ENCODE measurements at places on chromosomes 5 and 9.

GRCh38 chr5:151270599-151270998 lies 17.6 kb downstream of the GM2A start:
- no peak for DNase-seq

DNA sequence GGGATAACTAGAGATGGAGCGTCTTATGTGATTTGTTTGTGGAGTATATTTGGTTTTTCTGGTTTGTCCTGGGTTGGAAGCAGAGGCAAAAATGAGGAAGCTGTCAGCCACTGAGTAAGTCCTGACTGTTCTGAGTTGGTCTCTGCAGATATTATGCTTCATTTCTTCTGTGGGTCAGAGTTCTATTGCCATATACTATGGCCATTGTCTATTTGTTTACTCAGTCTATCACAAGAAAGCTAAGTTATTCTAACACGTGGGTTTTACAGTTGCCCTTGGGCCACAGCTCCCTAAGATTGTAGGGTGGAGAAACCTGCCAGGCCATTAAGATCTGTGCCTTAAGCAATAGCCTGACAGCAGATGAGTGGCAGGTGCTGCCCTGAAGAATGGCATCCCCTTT lies 3.0 kb upstream of the CTSV start:
- no peak for DNase-seq

GRCh38 chr5:33433303-33434240 lies 7.2 kb upstream of the TARS1 start:
- no peak for DNase-seq

GRCh38 chr5:68032216-68032762 lies 183.3 kb upstream of the PIK3R1 start:
- DNase-seq: no peak

- no peak for DNase-seq
These were observed 204.7 kb downstream of the ARHGEF28 start for GRCh38 chr5:73830646-73831045.

GRCh38 chr9:38685535-38685934 lies 34.4 kb downstream of the FAM240B start:
- DNase-seq: no peak

DNA sequence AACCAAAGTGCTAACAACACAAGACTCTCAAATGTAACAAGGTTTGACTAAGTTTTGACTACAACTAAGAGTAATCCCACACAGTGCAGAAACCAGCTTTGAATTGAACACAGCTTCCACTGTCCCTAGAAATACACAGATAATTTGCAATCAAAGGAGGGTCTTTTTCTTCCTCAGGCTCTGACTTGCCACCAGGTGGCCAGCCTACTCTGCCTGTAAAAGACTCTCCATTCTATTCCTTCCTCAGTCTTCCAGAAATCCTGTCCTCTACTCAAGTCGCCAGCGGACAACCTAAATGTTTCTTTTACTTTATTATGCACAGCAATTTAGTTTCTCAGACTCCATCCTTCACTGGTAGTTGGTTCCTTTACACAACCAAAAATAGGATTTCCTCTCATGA lies 32.2 kb upstream of the MCTP1 start:
- DNase-seq: no peak

GRCh38 chr5:152560512-152561137 lies 155.5 kb upstream of the NMUR2 start:
- no peak for DNase-seq

DNA sequence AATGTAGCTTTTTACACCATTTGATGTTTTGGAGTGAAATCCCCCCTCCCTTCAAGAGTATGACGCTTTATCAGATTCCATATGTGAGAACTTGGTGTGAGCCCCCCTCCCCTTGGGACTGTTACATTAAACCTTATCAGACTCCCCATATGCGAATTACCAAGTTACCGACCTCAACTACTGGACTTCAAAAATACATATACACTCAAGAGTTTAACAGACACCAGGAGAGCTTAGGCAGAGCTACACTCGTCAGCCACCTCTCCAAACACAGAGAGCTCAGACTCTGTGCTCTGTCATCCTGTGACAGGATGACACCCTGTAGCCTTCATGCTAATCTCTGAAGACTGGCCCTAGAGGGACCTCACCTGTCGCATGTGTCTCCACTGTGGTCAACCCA lies 50.2 kb downstream of the FAM114A2 start:
- no peak for DNase-seq

GRCh38 chr9:80502306-80502705 lies 930.5 kb downstream of the TLE4 start:
- DNase-seq: no peak

DNA sequence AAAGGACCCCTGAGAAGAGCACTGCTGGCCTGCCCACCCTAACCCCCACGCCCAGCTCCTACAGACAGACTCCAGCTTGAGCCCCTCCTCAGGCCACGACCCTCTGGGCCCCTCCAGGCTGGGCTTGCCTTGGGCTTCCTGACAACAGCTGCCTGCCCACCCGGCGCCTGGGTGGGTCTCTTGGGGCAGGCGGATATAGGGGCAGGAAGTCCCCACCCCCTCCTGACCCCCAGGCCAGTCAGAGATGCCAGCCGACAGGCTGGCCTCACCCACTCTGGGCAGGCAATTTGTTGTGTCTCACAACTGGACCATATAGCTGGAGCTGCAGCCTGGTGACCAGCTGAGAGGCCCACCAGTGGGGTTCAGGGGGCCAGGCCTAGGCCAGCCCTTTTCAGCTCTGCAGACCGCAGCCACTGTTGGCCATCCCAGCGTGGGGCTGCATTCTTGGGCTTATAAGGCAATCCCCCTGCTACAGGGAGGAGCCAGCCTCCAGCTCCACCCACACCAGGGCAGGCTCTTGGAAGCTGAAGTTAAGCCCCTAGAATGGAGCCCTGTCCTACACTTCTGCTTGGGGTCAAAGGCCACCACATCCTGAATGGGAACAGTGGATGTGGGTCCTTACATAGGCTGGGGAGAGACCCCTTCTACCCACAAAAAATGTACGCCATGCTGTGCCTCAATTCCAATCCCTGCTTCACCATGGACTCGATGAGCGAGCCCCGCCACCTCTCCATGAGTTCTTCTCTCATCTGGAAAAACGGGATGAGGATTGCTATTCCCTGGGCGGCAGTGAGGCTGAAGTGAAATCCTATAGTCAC lies 2.0 kb downstream of the PDLIM7 start:
- no peak for DNase-seq

- DNase-seq: no peak
These were observed 23.6 kb upstream of the PDE4D start for GRCh38 chr5:59917121-59917520.

DNA sequence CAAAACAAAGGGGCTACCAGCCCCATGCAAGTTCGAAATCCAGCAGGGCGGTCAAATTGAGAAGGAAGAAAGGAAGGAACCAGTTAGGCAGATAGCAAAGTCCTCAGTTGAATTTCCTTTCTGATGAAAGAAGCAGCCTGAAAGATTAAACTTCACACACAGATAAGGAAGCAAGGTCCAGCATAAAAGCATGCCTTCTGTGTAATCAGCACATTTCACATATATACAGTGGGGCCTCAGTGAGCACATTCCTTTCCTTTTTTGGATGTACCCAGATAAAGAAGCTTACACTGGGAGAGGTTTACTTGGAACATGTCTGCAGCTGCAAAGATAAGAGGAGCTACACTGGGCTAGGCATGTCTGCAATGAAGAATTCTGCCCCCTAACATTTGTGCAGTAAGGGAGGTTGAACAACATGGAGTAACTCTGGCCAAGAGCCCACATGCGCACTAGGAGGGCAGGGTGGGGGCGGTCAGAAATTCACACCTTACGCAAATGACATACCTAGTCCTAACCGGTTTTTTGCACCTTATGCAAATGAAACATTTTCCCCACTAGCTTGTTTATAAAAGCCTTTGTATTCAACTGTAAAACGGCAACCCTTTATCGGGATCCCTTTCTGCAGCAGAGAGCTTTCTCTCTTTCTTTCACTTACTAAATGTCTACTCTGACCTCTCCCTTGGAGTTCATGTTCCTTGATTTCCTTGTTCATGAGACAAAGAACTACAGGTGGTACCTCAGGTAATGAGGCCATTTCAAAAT lies 149.7 kb upstream of the FBXL17 start:
- DNase-seq: no peak

GRCh38 chr9:86201474-86202337 lies 57.8 kb downstream of the C9orf153 start:
- DNase-seq: no peak

- DNase-seq: no peak
These were observed 224.9 kb downstream of the SNX18 start for GRCh38 chr5:54742417-54742891.

DNA sequence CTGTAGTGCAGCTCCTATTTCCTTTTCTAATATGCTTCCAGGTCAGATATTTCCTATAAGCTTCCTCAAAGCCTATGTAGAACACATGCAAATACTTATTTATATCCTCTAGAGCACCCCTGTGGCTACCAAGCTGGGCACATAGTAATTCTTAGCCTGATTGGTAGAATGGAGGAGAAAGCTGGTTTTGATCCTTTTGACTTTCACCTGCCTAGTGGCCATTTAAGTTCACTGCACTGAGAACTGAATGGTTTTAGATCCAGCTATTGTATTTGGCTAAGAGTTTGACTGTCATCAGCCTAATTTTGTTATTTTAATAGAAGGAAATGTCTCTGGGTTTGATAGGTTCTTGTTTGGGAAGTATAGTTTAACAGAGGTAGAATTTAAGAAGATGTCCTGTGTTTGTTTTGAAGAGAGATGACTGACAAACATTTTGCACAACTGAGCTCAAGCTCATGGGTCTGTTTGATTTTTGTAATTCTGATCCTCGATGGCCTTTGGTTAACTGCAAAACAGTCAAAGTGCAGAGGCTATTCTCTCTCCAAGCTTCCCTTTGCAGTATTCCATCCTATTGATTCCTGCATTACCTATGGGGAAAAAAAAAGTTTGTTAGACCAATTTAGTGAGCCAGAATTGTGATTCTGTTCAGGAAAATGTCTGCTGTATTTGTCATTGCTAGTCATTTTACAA lies 85.4 kb downstream of the KCNN2 start:
- DNase-seq: no peak

GRCh38 chr5:178576591-178577351 lies 13.4 kb downstream of the COL23A1 start:
- DNase-seq: no peak

- no peak for DNase-seq
These were observed 396.7 kb downstream of the KCTD16 start for GRCh38 chr5:144567421-144567780.

GRCh38 chr5:140870221-140871201 lies 1.8 kb downstream of the PCDHA11 start:
- DNase-seq: no peak

GRCh38 chr9:135572233-135572632 lies 10.7 kb downstream of the PAEP start:
- no peak for DNase-seq

GRCh38 chr5:56305001-56305950 lies 72.1 kb upstream of the ANKRD55 start:
- no peak for DNase-seq

DNA sequence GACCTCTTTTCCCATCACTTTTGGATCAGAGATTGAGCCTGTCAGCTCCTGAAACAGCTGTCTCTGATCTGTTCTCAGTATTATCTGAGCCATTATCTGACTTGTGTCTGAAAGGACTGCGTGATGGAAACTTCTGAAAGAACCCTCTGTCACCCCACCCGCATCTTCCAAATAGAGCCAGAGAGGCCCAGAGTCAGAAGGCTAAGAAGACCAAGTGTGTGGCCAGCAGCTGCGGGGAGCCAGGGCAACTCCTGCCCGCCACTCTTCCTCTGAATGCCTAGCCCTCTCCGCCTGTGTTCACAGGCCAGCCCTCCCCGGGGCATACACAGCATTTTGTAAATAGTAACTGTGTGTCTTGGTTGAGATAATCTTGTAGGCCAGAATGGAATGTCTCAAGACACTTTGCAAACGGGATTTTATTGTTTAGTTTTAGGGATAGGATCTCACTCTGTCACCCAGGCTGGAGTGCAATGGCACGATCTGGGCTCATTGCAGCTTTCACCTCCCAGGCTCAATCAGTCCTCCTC lies 92.7 kb downstream of the AOPEP start:
- no peak for DNase-seq

DNA sequence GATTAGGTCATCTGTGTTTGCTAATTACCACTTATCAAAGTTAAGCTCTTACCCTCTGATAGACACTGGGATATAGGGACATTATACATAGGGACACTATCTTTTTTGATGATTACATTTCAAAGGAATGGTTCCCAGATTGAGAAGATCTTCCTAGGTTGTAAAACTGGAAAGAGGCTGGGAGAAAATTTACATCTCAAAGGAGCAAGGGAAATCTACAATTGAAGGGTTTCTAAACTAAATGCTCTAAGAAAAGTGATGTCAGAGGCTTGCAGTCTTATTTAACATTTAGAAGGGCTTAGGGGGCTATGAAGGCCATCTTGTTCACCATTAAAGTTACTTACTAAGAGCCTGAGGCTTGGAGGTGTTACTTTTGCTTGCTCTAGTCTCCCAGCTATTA lies 242.8 kb downstream of the PRR16 start:
- no peak for DNase-seq

GRCh38 chr5:113203916-113204315 lies 227.3 kb downstream of the DCP2 start:
- no peak for DNase-seq

GRCh38 chr5:125410537-125411070 lies 664.2 kb upstream of the ZNF608 start:
- DNase-seq: no peak

GRCh38 chr5:113675166-113675565 lies 161.7 kb downstream of the YTHDC2 start:
- DNase-seq: no peak

DNA sequence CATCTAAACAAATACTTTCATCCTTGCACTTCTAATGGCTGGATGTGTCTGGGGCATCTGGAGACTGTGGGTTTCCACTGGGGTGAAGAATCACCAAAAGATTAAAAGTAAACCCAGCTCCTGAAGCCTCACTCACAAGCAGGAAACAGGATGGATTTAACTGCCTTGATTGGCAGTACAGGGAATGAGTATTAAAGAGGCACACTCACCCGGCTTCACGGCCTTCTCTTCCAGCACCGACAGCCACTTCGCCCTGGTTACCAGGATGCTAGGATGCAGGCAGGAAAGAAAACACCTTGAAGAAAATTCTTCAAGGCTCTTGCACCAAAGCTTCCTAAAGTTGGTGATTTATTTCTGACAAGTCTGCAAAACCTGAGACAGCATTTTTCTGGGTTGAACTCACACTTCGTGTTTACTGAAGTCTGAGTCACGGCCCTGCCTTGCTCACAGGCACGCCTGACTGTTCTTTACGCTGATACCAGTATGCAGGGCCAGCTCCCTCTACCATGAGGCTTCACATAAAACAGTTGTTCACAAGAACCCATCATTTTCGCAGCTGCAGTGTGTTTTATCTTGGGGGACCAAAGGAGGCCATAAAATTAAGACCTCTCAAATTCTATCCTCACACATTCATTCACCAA lies 56.5 kb upstream of the ZNF354A start:
- no peak for DNase-seq

DNA sequence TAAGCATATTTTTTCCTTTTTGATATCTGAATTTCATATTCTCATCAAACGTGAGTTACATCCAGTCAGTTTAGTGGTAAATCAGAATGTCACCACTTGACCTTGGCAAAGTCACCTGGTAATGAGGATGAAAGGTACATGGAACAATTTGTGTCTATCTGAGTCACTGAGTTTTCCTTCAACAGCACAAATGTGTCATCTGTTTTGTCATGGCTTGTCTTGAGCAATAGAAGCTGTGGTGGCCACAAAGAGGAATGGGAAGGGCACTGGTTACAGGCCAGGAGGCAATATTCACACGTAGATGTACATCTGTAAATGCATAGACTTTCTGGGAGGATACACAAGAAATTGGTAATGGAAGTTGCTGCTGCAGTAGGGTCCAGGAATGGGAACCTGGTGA lies 8.4 kb upstream of the ZNF474 start:
- no peak for DNase-seq
